HFFc6 (cell line): ENCODE measurements at places on chromosomes 4 and X. TPM values are rescaled to one million over a fixed set of nuclear protein-coding genes. Genes with fewer than 3 reads are reported as not detected.
A peak's percentile ranks its signal among the peaks of the same experiment; 100 is the strongest.

Gene HTN3
- not detected in 3 replicates for total RNA-seq

Gene MED12
- 22.8 and 25.3 TPM in 2 replicates for total RNA-seq

Gene MAGEA10
- not detected in 3 replicates for total RNA-seq

Gene CT45A1
- not detected in 3 replicates for total RNA-seq

Gene ASB5
- total RNA-seq: 0.09 to 0.14 TPM in 2 of 3 replicates, not detected in the other

Gene DCAF8L2
- not detected in 2 replicates for total RNA-seq

Gene SSX4B
- not detected in 2 replicates for total RNA-seq

Gene SMIM14
- 31.7 to 37.3 TPM (median 35.0 TPM) in 3 replicates for total RNA-seq

Gene SH2D1A
- total RNA-seq: not detected in 3 replicates

Gene CXCL9
- total RNA-seq: not detected in 3 replicates

DNA sequence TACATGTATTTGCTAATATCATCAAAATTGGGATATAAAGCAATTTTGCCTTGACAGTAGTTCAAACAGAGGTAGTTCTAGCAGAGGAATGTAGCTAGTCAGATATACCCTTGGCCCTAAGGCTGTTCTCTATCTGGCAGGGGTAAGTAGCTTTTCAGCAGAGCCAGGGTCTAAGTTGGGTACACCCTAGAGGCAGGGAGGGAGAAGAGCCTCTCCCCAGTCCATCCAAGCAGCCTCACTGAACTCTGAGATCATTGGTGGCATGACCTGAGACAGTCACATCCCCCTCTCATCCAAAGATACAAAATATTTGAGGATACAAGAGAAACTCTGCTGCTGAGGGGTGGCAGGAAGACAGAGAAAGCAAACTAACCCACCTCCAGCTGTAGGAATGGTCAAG lies 343.7 kb downstream of the DHX15 start:
- no peak for DNase-seq

- no peak for DNase-seq
These were observed 18.1 kb downstream of the KIT start for GRCh38 chr4:54675721-54676461.

GRCh38 chr4:87530868-87531267 lies 1.7 kb upstream of the SPARCL1 start:
- no peak for DNase-seq

DNA sequence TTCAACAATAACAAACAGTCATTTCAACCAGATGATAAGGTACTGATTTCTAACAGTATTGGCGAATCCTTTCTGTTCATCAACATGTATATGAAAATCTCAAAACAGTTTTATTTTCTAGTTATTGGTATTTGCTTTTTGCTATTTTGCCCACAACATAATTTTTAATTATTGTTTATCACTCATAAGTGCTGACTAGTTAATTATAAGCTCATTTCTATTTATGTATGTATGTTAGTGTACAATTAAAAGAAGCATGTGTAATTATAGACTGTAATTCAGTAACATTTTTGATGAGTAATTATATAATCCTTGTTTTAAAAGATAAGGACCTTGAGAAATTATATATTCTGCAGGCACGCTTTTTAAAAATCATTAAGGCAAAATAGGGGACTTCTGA lies 67.2 kb upstream of the NPNT start:
- no peak for DNase-seq

- no peak for DNase-seq
These were observed 69.1 kb upstream of the EOLA2 start for GRCh38 chrX:150007356-150007755.

DNA sequence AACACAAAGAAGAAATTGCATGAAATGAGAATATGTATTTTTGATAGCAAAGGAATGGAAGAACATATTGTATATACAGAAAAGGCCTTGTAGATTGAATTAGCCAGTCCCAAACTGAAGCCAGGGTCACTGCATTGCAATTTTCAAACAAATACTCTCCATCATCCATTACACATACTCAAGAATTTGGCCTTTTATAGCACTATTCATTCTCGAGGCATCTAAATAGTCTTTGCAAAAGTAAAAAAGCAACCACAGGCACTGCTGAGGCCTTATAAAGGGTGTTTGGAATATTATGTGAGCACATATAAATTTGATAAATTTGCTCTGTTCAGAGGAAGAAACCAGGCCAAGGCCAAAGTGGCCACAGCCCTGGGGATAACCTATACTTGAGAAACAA lies 123.0 kb downstream of the ZNF827 start:
- DNase-seq: peak; percentile 68

DNA sequence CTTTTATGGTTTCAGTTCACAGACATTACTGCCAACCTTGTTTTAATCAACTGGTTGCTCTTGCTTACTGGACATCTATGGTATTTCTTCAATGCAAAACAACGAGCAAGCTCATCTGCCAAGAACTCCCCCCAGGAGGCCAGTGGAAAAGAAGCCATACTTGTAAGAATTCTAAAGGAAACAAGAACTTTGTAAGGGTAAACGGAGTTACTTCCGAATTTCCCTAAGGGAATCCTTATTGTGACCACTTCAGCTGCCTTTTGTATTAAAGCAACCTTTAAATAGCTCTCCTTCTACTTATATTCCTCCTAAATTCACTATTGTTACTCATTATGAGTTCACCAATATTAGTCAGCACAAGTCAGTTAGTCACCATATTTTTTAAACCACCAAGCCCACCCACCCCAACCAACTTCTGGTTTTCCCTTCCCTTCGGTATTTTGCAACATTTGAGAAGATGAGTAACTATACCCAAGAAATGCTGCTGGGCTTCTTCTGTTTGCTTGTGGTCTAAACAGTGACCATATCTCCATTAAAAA lies 602.8 kb upstream of the DIPK2B start:
- DNase-seq: peak; percentile 91

DNA sequence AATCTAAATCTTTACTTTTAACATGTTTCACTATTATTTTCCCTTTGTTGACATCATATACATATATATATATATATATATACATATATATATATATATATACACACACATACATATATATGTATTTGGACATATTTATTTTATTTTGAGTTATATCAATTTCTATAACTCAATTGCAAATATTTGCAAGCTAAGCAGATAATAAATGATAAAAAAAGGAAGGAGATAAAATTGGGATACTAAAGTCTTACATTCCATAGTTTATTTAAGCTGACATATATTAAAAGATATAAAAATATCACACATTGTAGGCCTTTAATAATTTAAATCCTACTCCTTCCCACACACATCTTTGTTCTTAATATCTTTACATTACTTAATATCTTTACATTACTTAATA lies 372.2 kb downstream of the GRXCR1 start:
- no peak for DNase-seq

GRCh38 chr4:132981611-132982010 lies 167.5 kb upstream of the PCDH10 start:
- no peak for DNase-seq
